ENCODE measurements at places on chromosomes 4 and X. TPM values are rescaled to one million over a fixed set of nuclear protein-coding genes. Genes with fewer than 3 reads are reported as not detected.

Gene CXCL3
- 1.2 TPM for total RNA-seq

Gene CDS1
- 9.4 TPM for total RNA-seq

Gene KLB
- not detected for total RNA-seq

Gene MGAT4D
- not detected for total RNA-seq

Gene GLRA3
- total RNA-seq = 5.0 TPM

Gene GYPE
- total RNA-seq = 0.31 TPM

Gene RHOXF1
- total RNA-seq = not detected

Gene GABRE
- 0.94 TPM for total RNA-seq

Gene MAGEA6
- total RNA-seq = not detected

Gene GPM6B
- total RNA-seq = 418 TPM

Gene PDGFC
- total RNA-seq = 29.0 TPM

Gene MTNR1A
- 0.94 TPM for total RNA-seq

Gene RBM46
- 0.31 TPM for total RNA-seq

Gene CENPVL3
- total RNA-seq = 0.47 TPM

Gene PRDX4
- total RNA-seq = 37.9 TPM

Gene H2BW2
- not detected for total RNA-seq

Gene SYP
- total RNA-seq = 158 TPM

Gene APEX2
- 1.4 TPM for total RNA-seq

Gene USP9X
- total RNA-seq = 196 TPM

Gene FABP2
- not detected for total RNA-seq

Gene SLC34A2
- 0.16 TPM for total RNA-seq
